ENCODE measurements at places on chromosomes 4 and X. TPM values are rescaled to one million over a fixed set of nuclear protein-coding genes. Genes with fewer than 3 reads are reported as not detected.

DNA sequence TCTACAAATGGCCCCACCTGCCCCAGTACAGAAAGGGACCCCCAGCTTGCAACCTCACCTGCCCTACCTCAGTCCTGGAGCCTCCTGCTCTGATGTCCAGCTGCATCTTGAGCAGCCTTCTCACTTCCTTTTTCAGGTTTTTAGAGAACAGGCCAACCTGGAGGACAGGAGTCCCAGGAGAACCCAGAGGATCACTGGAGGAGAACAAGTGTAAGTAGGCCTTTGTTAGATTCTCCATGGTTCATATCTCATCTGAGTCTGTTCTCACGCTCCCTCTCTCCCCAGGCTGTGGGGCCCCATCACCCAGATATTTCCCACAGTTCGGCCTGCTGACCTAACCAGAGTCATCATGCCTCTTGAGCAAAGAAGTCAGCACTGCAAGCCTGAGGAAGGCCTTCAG lies 3.6 kb downstream of the MAGEA11 start:
- H3K4me3 ChIP-seq, result no peak overlapping the region
- no peaks in the 10 kb centered on the region for H3K36me3 ChIP-seq
- H3K27me3 ChIP-seq, result no peaks in the 10 kb centered on the region

- H3K27ac ChIP-seq, result no peak overlapping the region
- H3K4me3 ChIP-seq, result no peak overlapping the region
- H3K4me1 ChIP-seq, result no peaks in the 10 kb centered on the region
- DNase-seq, result no peak
- H3K36me3 ChIP-seq, result no peaks in the 10 kb centered on the region
- no peaks in the 10 kb centered on the region for H3K27me3 ChIP-seq
Measured at GRCh38 chr4:76892601-76893000, 5.3 kb downstream of the SOWAHB start.

- H3K4me1 ChIP-seq, result no peaks in the 10 kb centered on the region
- H3K27me3 ChIP-seq, result no peaks in the 10 kb centered on the region
- no peak for DNase-seq
Measured at GRCh38 chr4:166121897-166122296, 248.9 kb downstream of the TLL1 start.

DNA sequence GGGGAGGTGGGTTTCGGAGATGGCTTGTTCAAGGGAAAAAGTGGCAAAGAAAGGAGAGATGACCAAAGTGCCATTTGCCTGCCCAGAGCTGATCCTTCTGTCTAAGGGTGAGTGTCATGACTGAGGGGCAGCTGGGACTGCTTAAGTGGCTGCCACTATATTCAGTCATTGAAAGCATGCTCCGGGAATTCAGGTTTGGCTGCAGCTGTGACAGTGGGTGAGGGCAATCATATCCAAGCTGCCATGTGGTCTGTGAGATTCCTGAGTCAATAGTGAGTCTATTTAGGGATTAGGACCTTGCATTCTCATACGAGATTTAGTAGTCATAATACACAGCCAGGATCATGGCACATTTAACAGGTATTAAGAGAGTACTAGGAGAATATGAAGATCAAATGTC lies 138.8 kb upstream of the BANK1 start:
- H3K27me3 ChIP-seq, result no peaks in the 10 kb centered on the region
- H3K4me1 ChIP-seq, result no peaks in the 10 kb centered on the region
- no peaks in the 10 kb centered on the region for H3K36me3 ChIP-seq
- no peak overlapping the region for H3K27ac ChIP-seq
- DNase-seq, result no peak

DNA sequence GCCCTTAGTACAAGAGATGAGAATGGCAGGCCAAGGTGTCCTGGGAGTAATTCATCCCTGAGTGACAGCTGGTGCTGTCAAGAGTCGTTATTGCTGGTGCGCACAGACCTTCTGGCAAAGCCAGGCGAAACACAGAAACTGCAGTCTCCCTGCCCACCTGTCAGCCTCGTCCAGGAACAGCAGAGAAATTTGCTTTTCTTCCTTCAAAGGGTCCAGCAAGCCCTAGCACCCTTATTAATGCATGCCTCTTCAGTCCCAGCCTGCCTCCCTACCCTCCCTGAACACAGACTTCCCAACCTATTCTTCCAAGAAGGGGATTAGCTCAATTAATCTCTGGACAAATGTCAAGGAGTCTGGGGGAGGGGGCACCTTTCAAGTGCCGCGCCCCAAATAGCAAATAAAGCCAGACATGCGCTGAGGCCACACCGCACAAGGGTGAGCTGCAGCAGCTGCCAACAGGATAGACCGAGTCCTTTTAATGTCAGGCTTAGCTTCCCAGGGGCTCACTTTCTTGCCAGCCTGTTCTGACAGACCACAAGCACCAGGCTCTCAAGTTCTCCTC lies 250.7 kb upstream of the RASGEF1B start:
- H3K27ac ChIP-seq, result no peak overlapping the region
- H3K36me3 ChIP-seq, result no peaks in the 10 kb centered on the region
- no peaks in the 10 kb centered on the region for H3K27me3 ChIP-seq
- no peak overlapping the region for H3K4me3 ChIP-seq
- H3K4me1 ChIP-seq, result no peaks in the 10 kb centered on the region

DNA sequence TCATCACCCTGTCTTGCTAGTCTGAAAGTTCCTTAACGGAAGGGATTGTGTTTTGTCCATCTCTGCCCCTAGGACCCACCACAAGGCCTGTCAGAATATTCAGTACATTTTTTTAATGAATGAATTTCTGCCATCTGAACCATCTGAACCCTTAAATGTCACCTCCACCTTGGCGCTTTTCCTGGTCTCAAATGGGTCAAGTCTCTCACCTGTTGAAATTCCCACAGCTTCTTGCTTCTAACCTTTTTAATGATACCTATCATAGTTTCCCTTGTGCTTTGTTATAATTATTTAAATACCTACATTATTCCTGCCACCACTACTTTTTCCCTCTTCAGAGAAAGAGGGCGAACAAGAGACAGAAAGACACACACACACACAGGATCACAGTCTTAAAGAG lies 48.0 kb downstream of the SHROOM4 start:
- H3K36me3 ChIP-seq, result no peaks in the 10 kb centered on the region
- no peak for DNase-seq
- no peak overlapping the region for H3K4me3 ChIP-seq
- no peaks in the 10 kb centered on the region for H3K4me1 ChIP-seq

- H3K27me3 ChIP-seq, result no peaks in the 10 kb centered on the region
- no peak overlapping the region for H3K27ac ChIP-seq
- no peak for DNase-seq
- no peak overlapping the region for H3K4me3 ChIP-seq
- H3K36me3 ChIP-seq, result no peaks in the 10 kb centered on the region
- peaks cover 4% of the 10 kb centered on the region for H3K4me1 ChIP-seq
Measured at GRCh38 chr4:156934259-156934635, 37.4 kb downstream of the PDGFC start.

DNA sequence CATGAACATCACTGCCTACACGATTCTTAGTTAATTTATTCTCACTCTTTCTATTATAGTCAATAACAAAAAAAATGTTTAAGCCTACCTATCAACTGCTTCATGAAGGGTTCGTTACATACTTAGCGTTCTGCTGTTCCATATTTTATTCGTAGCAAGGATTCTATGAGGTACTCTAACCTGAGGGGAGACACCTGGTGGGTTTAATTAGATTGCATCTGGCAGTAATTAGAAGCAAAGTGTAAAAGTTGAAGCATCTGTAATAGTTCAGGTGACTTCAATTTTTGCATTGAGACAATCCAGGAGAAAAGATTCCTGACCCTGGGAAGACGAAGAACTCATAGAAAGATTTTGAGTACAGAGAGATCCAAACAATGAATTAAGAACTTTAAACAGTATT lies 1655.8 kb upstream of the TENM3 start:
- no peak overlapping the region for H3K4me3 ChIP-seq
- DNase-seq, result no peak
- no peaks in the 10 kb centered on the region for H3K27me3 ChIP-seq
- no peaks in the 10 kb centered on the region for H3K36me3 ChIP-seq
- H3K27ac ChIP-seq, result no peak overlapping the region

The GNRHR gene
- not detected for total RNA-seq

The SSX2 gene
- total RNA-seq, result not detected

GRCh38 chrX:76076124-76076523 lies 96.7 kb upstream of the PBDC1 start:
- no peaks in the 10 kb centered on the region for H3K27me3 ChIP-seq
- no peaks in the 10 kb centered on the region for H3K4me1 ChIP-seq
- DNase-seq, result no peak
- no peak overlapping the region for H3K4me3 ChIP-seq
- no peak overlapping the region for H3K27ac ChIP-seq
